Effector memory CD8-positive, alpha-beta T cell (primary cell): ENCODE measurements at places on chromosomes 7 and 10.
A peak's percentile ranks its signal among the peaks of the same experiment; 100 is the strongest.

DNA sequence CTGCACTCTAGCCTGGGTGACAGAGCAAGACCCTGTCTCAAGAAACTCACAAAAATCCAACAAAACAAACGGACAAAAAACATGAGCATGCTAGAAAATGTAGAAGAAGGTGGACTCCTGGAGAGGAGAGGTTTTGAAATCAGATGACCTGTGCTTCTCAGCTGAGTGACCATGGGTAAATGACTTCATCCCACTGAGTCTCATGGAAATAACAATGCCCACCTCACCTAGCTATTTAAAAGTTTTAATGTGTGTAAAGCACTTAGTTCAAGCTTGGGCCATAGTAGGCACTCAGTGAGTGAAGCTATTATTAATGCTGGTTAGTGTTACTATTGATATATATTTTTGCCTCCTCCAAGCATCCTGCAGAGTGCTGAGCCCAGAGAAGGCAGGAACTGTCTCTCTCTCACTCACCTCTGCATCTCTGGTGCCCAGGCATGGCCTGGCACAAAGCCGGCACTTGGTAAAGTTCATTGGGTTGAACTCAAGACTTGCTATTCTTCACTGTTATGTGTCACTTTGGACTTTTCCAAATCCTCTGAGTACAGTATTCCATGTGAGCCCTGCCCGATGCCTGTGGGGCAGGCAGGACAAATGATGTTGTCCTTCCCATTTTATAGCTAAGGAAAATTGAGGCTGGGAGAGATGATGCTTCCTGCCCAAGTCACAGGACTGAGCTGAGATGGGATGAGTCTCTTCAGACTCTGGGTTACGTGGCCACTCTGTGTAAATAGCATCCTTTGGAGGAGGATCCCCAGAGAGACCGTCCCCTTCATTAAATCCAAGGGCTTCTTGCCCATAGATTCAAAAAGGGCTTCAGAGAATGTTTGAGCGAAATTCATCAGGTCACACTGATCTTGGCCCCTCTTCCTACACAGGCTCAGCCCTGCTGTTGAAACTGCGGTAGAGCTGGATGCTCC lies 81.4 kb upstream of the EMX2 start:
- no peak for DNase-seq

- no peak for DNase-seq
These were observed 5.2 kb downstream of the DUSP5 start for GRCh38 chr10:110502851-110503301.

GRCh38 chr7:64951250-64951848 lies 39.5 kb downstream of the ZNF117 start:
- DNase-seq = peak; percentile 28

DNA sequence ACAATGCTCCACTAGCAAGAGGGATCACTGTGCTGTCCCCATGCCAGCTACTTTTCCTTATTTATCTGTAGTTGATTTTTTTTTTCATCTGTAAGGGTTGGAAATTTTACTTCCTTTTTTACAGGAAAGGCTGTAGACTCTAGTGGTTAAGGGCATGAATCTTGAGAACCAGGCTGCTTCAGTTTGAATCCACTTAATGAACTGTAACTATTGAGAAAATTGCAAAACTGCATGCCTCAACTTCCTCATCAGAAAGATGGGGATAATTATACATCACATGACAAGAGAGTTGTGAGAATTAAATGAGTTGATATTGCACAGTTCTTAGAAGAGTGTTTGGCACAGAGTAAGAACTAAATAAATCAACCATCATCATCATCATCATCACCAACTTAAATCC lies 106.4 kb upstream of the GSDME start:
- DNase-seq = no peak

DNA sequence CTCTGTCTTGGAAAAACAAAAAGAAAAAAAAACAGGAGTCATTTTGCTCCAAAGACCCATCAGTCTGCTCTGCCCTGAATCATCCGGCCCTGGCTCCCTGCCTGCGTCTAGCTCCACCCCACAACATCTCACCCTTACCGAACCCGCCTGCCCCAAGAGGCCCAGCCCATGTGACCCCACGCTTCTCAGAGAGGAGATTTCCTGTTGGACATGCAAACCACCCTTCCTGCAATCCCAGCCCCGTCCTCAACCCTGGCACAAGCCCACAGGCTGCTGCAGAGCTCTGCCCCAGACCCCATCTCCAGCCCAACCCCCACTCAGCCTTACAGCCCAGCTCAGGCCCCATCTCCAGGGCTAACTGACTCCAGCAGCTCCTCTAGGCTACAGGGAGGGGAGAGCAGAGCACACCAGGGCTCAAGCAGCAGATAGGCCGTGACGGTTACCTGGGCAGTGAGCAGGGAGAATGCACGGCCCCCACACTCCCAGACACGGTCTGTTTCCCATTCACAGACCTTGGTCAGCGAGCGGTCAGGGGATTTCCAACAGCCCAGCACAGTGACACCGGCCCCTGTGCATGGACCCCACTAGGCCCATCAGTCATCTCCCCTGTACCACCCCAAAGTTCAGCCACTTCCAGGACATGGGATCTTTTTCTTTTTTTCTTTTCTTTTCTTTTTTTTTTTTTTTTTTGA lies 69.9 kb upstream of the GTF2I start:
- no peak for DNase-seq

- DNase-seq = no peak
These were observed 85.3 kb downstream of the LARP4B start for GRCh38 chr10:846126-846685.

- DNase-seq = no peak
These were observed 1.6 kb upstream of the RASGEF1A start for GRCh38 chr10:43268491-43268890.

GRCh38 chr10:72328045-72328828 lies 26.5 kb downstream of the DNAJB12 start:
- DNase-seq = no peak

- no peak for DNase-seq
These were observed 14.9 kb downstream of the BZW2 start for GRCh38 chr7:16660702-16661464.

- DNase-seq = no peak
These were observed 135.5 kb downstream of the BICC1 start for GRCh38 chr10:58648131-58648530.

GRCh38 chr10:101092881-101093354 lies 31.1 kb downstream of the KAZALD1 start:
- no peak for DNase-seq

DNA sequence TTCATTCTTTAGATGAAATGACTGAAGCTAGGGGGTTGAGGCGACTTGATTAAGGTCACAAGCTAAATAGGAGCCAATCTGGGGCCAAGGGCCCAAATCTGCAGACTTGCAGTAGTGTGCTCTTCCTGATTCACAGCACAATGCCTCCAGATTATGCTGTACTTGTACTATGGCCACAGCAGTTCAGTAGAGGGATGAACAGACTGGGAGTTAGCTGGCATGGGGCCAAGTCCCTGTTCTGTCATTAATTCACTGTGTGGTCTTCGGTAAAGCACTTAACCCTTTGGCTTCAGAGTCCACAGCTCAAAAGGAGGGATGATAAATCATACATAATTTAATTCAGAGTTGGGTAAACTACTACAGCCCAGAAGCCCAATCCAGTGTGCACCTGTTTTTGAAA lies 196.8 kb downstream of the XPNPEP1 start:
- no peak for DNase-seq

GRCh38 chr10:69043931-69044531 lies 43.9 kb upstream of the SRGN start:
- DNase-seq = peak; percentile 57

- no peak for DNase-seq
These were observed 47.7 kb upstream of the TRIL start for GRCh38 chr7:29005829-29006228.

- DNase-seq = no peak
These were observed 18.7 kb upstream of the NCAPG2 start for GRCh38 chr7:158723266-158723665.

DNA sequence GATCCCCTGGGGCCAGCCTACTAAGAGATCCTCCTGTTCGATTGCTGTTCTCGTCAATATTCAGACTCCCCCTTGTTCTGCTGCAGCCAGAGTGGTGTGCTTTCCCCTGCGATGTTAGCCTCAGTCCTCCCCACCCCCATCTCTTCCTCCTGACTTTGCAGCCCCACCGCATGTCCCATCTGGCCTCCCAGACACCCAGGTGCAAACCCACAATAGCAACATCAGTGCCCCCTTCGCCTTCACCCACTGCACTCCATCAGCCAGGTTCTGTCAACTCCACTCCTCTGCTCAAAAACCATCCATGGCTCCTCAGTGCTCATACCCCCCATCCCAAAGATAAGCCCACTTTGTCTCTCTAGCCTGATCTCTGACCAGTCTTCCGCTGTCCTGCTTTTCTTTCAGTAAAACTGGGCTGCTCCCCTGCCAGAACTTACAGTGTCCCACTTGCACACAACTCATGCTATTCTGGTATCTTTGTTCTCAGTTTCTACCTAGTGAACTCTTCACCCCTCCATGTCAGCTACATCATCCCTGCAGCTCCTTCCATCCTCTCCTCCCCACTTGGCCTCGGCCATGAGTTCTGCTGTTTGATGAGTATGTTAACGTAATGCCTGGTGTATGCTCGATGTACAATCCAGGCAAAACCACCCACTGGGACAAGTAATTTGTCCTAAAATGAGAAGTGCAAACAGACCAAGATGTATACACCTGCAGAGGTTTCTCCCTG lies 26.6 kb downstream of the COL13A1 start:
- DNase-seq = no peak

GRCh38 chr10:69181433-69181832 lies 1.4 kb downstream of the SUPV3L1 start:
- DNase-seq = no peak

DNA sequence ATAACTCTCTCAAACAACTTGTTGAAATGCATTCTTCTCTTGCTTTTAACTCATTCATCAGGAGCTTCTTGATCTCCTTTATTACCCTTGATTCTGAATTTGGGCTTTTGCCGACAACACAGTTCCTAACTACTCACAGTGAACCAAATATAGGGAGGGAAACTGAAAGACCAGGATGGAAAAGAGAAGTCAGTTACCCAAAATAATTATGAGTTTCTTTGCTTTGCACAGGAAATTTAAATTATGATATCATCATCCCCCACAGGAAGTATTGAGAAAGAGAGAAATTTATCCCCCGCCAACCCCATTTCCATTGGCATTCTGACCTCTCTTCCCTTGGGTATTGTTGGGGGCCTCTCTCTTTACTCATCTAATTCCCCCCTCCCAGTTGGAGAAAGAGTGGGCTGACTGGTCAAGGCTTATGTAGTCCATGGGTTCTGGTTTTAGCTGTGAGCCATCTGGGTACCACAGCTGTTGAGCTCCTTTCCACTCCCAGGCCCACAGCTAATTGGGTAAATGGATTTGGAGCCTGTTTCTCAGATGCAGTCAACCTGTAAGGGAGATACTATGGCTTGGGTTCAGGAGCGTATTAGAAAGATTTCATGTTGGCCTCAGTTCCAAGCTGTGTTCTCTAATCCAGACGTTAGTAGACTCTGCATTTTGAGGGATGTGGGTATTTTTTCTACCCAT lies 109.0 kb downstream of the FZD1 start:
- DNase-seq = no peak

GRCh38 chr7:91374321-91374989 lies 110.2 kb downstream of the FZD1 start:
- DNase-seq = no peak

DNA sequence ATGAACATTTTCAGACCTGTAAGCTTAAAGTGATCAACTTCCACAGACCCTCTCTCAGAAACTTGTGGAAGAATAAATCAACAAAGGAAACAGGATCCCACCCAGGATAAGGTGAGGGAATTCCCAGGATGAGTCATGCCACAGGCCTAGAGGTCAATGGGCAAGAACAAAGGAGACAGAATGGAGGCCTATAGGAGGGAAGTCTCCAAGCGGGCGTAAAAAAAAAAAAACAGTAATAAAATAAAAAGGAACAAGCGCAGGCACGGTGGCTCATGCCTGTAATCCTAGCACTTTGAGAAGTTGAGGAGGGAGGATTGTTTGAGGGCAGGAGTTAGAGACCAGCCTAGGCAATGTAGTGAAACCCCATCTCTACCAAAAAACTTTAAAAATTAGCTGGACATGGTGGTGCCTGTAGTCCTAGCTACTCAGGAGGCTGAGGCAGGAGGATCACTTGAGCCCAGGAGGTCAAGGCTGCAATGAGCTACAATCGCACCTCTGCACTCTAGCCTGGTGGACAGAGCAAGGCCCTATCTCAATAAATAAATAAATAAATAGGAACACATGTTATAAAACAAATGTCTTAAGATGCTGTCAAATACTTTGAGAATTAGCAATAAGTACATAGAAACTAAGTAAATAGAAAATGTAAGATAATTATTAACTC lies 8.4 kb downstream of the SORBS1 start:
- no peak for DNase-seq

- peak; percentile 8 for DNase-seq
These were observed 19.5 kb downstream of the TSPAN33 start for GRCh38 chr7:129163875-129164544.

- no peak for DNase-seq
These were observed 127.9 kb downstream of the ARID5B start for GRCh38 chr10:62029401-62029800.

DNA sequence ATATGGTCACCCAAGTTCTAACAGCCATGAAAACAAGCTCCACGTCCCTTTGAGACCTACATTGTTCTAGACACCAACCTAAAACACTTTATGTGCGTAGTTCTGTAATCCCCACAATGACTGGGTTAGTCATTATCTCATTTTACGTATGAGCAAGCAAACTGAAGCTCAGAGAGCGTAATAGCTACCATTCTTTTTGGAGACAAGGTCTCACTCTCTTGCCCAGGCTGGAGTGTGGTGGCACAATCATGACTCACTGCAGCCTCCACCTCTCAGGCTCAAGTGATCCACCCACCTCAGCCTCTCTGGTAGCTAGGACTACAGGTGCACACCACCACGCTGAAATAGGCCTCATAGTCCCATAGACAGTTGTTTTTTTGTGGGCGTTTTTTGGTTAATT lies 10.5 kb downstream of the DAGLB start:
- DNase-seq = no peak

DNA sequence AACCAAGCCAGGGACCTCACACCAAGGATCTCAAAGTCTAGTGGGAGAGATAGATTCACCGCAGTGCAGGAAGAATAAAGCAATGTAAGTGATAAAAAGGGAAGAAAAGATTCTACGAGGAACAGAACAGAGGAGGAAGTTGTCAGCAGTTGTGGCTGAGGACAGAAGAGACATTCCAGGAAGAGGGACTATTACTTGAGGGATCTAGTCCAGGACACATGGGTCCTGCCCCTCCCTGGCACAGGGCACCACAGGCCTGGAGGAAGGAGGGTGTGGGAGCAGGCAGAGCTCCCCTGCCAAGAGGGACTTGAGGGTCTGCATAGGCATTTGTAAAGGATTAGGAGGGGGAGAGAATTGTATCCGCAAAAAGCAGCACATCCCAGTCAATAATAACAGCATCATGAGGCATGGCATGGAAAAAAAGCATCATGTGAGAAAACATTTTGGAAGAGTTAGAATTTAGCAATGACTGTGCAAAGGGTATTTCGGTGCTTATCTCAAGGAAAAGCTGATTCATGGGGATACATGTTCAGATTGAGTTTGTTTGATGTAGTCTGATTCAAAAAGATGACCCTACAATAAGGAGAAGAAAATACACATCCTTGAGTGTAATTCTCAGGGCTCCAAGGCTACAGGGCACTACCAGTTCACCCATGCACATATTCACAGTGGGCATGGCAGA lies 12.7 kb downstream of the C10orf71 start:
- DNase-seq = no peak

GRCh38 chr7:7122033-7122478 lies 60.3 kb upstream of the C1GALT1 start:
- no peak for DNase-seq
